ENCODE measurements at places on chromosomes 16 and 17.
A peak's percentile ranks its signal among the peaks of the same experiment; 100 is the strongest.

DNA sequence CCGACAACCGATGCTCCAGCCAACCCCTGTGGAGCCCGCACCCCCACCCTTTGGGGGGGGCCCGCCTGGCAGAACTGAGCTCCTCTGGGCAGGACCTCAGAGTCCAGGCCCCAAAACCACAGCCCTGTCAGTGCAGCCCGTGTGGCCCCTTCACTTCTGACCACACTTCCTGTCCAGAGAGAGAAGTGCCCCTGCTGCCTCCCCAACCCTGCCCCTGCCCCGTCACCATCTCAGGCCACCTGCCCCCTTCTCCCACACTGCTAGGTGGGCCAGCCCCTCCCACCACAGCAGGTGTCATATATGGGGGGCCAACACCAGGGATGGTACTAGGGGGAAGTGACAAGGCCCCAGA is 17.9 kb downstream of the NGFR start:
- no peak for DNase-seq

GRCh38 chr16:80176114-80176513 is 364.7 kb upstream of the DYNLRB2 start:
- DNase-seq: no peak

- DNase-seq: no peak
Observed at GRCh38 chr17:64437944-64438525, 10.9 kb upstream of the MILR1 start.

DNA sequence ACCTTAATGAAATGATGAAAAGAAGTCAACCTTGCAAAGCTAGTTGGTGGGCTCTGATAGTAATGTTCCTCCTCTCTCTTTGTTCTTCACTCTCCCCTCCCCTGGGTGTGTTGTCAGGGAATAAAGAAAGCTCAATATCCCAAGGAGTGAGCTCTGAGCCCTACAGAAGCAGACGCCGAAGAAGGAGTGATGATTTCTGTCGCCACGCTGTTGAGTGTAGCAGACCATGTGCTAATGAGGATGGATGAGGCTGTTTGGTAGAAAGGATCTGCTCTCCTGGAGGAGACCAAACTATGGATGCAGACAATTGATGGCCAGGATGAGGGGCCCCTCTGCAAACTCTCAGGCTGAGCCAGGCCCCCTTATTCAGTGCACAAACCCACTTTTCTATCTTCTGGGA is 140.0 kb upstream of the DNAH9 start:
- DNase-seq: no peak

DNA sequence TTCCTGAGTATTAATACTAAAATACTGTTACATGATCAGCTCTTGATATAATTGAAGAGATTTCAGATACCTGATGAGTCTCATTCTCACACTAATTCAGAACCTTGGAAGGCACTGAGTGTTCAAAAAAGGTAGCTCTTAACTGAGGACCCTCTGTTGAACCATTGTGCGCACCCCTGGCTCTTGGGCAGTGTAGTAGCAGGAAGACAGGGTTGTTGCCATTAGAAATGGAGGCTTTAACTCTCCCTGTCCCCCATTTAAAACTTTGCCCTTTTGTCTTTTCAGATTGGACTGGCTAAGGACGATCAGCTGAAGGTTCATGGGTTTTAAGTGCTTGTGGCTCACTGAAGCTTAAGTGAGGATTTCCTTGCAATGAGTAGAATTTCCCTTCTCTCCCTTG is 1.8 kb downstream of the EIF1 start:
- DNase-seq: no peak

DNA sequence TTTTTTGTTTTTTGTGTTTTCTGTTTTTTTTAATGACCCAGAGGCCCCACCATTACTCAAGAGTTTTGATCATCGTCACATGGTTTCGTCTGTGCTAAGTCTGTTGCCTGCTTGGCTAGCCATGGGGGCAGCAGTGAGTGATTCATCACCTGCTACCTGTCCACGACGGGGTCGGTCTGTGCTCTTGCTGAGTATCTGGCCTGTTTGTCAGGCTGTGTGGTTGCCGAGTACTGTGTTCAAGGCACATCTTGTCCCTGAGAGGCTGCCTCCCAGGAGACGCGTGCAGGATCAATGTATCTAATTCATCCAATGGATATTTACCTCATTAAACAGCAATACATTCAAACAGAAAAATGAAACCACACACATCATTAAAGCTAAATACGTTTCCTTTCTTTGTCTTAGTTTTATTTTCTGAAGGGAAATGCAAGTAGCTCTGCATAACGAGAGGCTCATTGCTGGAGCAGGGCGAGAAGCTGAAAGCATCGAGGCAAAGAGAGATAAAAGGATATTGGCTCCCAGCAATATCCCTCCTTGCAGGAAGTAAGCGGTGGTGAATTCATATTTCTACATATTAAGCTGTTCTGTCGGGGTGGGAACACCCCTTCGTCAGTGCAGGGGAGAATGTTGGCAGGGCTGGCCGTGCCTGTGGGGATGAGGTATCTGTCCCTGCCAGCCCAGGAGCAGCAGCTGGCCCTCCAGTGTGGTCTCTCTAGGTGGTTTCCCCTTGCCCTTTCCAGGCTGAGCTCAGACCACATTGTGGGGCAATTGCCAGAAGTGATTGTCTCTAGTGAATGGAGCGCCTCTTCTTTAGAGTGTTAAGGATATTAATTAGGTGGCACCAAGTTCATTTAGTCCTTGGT is 166.2 kb upstream of the ASIC2 start:
- no peak for DNase-seq

DNA sequence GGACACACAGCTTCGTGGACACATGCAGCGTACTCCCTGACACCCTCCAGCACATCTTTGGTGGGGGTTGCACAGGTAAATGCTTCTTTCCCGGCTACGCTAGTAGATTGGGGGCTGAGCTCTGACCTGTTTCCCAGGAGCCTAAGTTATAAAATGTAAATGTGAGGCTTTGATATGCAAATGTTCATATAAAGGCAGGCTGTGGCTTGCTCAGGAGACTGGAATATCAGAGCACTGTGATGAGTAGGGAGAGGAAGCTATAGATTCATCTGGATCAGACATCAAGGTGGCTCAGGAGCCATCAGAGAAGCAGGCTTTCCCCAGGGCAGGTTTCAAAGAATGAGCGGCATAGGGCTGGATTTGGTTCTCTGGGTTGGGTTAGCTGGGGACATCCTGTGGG is 3.4 kb upstream of the ETV4 start:
- DNase-seq: no peak

DNA sequence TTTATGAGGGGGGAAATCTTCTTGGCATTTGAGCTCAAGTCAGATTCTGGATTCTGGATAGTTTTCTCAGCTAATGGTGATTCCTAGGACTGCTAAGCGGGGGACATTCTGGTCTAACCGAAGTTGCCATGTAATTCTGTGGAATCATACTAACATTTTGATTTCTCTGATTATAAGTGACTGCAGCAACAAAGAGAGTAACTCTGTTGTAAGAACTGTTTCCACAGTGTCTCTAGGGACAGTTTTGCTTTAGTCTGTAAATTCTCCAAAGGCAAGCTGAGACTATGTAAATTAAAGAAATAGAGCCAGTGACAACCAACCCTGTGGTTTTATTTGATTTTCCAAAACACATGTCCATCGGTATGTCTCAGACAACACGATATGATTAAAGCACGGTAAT is 286.2 kb downstream of the IRX3 start:
- no peak for DNase-seq

GRCh38 chr17:17780922-17781590 is 55.7 kb downstream of the SREBF1 start:
- DNase-seq: no peak

DNA sequence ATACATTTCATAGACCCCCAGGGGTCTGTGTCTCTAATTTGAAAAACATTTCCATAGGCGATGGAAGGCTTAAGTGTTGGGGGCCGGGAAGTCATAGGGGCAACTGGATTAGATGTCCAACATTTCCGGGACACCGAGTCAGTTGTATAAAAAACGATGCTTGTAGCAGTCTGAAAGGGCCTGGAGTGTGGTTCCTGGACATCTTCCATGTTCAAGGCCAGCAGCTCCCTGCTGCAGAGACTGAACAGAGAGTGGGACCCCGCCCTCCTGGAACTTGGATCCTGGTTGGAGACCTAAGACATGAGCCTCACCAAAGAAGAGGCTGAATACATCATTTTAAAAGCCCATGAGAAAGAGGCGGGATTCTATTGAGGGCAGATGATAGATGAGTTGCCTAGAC is 82.0 kb upstream of the ZNF423 start:
- no peak for DNase-seq

DNA sequence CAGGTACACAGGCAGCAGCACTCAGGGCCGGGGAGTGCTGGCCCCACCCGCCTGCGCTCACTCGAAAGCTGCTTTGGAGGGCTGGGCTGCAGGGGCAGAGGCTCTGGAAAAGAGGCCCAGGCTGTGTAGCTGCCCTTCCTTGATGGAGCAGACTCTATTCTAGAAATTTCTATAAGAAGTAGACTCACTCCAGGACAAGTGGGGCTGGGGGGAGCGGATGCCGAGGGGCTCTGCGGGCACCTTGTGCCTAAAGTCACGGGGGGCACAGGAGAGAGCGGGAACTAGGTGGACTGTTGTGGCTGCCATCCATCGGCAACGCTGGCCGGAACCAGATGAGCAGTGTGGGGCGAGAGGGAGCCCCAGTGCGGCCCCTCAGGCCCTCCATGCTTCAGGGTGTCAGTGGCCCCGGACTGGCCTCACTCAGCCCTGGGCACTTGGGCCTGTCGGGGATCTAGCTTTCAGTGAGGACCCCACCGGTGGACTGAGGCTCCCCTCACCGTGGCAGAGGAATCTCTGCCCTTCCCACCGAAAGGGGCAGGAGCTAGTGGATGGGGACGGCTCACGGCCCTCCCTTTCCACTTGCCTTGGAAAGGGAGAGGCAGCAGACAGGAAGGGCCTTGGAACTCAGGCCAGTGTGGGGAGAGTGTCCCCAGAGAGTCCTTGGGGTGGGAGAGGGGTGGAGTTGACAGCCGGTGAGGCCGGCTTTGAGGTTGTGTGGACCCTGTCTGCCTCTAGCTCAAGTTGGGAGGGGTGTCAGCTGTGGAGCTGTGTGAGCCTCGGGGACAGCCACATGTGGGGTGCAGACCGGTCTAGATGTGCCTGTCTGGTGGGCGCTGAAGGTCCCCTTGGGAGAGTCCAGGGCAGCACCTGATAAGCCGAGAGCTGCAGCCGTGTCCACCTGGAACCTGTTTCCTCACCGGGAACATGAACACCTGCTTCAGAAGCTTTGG is 16.6 kb downstream of the ENDOV start:
- no peak for DNase-seq

- no peak for DNase-seq
Observed at GRCh38 chr16:2591476-2592240, 53.8 kb downstream of the PDPK1 start.

DNA sequence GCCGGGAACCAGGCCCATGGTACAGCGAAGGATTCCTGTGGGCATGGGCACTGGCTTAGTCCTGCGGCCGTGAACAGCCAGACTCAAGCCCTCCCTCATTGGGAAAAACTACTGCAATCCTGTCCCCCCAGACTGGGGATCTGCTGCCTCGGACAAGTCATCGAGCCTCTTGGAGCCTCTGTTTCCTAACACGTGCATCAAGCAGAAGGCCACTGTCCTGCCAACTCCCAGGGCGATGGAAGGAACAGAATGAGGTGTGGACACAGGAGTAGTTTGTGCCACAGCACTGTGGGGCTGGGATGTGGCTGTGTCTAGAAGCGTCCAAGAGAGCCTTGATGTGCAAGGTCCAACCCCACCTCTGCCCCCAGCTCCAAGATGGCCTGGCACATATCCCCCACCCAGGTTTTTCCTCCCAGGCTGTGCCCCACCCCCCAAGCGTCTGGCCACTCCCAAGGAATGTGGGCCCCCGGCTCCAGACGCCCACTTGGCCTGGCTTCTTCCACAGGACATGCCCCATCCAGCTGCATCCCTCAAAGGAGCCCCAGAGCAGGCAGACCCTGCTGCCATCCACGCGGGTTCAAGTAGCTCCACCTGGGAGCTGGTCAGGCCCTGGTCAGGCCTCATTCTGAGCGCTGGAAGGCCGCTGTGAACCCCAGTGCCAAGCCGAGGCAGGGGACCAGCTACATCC is 3.4 kb downstream of the CAMKK1 start:
- no peak for DNase-seq

DNA sequence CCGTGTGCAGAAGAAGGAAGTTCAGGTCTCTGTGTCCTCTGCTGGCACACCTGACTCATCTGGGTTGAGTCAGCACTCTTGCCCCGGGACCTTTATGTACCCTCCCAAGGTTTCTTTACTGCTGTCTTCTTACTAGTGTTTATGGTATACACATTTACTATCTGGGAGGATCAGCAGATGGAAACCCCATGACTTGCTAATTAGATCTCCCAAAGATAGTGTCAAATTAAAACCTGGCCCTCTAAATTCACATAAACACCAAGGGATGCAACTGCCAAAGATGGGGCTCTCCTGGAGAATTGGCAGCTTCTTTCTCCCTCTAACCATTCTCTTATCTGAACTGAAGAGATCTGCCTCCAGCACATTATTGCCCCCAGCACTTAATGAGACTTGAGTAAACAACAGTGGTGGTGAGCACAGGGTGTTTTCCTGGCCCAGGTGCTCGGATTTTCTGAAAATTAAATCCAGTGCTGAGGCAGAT is 718.1 kb upstream of the SOX9 start:
- DNase-seq: no peak

GRCh38 chr16:88530051-88530857 is 39.9 kb upstream of the ZC3H18 start:
- no peak for DNase-seq

DNA sequence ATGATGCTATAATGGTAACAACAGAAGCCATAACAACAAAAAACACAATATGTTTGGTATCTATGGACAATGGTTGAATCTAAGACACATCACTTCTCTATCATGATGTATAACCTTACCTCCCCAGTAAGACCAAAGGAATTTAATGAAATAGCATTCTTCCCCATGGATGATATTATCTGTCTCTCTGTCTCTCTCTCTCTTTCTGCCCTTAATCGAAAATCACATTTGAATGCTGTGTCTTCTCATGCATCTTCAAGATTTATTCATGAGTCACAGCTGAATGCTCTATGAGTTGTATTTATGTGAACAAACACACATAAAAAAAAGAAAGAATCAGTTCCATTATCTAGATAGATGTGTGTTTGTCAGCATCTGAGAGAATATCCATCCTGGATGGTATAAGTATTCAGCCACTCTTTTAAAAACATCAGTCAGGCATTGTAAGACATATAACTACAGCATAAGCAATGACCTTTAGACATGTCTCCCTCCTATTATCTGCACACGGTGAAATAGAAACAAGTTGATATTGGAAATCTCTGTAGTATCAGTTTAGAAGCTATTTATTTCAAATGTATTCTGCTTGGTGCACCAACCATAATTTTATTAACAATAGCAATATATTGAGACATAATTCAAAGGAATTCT is 433.3 kb downstream of the TOX3 start:
- DNase-seq: no peak

- no peak for DNase-seq
Observed at GRCh38 chr17:6495450-6496115, 51.3 kb downstream of the PIMREG start.

- peak; percentile 46 for DNase-seq
Observed at GRCh38 chr17:35089586-35090296, 26.2 kb upstream of the RFFL start.

DNA sequence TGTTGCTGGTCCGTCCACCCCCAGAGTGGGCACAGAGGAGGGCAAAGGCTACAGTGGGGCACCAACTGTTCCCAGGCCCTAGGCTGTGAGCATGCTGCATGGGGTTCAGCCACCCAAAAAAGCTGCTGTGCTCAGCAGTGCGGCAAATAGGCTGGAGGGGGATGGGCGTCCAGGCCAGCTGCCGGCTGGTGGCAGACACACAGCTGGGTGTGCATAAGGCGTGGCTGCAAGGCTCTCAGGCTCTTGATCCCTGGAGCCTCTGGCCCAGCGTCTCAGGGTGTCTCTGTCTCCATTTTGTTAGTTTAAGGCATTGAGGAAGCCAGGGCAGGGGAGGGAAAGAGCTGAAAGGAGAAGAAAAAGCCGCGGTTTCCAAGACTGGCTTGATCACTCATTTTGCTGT is 8.8 kb downstream of the RPL19 start:
- peak; percentile 2 for DNase-seq
